Cortex of kidney (tissue), 1 donor: ENCODE measurements at places on chromosomes 11 and 22.

DNA sequence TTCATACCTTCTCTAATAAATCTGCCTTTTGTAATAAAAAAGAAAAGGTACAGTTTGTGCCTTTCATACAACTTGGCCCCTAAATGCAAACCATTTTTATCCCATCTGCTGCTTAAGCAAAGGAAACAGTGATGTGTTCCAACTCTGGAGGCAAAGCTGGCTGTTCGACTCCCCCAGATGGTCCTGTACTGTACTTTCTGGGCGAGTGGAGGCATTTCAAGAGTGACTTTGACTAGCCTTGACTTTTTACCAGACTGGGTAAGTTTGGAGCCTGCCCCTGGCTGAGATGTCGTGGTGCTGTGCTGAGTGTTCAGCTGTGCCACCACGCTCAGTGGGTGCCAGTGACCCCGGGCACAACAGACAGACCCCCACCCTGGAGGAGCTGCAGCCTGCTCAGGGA, 10.2 kb downstream of the MICALL1 start:
- DNase-seq: no peak

DNA sequence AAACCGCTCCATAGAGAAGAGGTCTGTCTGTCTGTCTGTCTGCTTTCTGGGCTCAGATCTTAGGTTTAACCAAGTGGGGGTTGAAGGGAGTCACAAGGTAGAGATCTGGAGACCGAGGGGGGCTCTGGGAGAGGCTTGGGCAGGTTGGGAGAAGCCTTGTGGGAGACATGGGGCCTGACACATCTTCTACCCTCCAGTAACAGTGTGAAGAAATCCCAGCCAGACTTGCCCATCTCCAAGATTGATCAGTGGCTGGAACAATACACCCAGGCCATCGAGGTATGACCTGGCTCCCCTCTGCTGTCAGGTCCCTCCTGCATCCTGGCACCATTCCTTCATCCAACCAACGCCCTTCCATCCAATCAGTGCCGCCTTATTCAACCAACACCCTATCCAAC, 7.4 kb downstream of the PRR33 start:
- DNase-seq: no peak

DNA sequence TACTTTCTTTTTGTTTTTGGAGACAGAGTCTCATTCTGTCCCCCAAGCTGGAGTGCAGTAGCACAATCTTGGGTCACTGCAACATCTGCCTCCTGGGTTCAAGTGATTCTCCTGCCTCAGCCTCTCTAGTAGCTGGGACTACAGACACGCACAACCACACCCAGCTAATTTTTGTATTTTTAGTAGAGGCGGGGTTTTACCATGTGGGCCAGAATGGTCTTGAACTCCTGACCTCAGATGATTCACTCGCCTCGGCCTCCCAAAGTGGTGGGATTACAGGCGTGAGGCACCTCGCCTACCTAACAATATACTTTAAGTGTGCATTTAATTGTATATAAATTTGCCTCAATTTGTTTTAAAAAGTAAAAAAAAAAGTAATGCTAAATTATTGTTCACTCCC, 38.4 kb downstream of the GRK3 start:
- no peak for DNase-seq

DNA sequence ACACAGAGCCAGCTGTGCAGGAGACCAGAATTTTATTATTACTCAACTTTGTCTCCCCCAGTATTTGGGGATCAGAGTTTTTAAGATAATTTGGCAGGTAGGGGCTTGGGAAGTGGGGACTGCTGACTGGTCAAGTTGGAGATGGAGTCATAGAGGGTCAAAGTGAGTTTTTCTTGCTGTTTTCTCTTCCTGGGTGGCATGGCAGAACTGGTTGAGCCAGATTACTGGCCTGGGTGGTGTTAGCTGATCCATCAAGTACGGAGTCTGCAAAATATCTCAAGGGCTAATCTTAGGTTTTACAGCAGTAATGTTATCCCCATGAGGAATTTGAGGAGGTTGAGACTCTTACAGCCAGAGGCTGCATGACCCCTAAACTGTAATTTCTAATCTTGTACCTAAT, 153.5 kb downstream of the OR4C45 start:
- no peak for DNase-seq

DNA sequence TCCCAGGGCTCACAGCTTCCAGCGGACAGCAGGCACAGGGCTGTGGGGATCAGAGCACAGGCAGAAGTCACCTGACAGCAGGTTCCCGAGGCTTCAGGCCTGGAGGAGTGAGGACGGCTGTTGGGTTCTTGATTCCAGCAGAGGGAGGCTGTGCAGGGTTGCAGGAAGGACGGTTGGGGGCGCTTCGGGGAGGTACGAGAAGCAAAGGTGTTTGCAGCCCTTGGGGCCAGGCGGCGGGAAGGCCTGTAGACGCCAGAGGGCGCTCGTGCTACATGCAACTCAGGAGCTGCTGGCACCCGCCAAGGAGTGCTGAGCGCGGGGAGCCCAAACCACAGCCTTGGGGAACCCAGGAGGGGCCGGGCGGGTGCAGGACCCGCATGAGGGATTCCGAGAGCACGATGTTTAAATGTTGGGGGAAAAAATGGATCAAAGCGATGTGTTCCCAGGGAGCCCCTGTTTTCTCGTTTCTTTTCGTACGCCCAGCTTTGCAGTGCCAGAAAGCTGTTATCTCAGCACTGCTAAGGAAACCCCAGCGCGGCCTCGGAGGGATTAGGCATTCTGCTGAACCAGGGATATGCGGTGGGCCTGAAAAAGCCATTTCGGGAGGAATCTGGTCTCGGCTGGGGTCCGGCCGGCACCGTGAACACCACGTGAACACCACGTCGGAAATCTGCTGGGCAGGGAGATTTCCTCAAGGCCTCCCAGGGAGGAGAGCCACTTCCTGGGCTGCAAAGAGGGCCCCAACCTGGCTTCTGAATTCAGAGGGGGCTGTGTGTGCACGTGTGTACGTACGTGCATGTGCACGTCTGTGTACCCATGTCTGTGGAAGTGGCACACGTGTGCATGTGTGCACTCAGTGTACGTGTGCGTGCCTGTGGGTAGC, 88.1 kb downstream of the KCNQ1 start:
- no peak for DNase-seq

DNA sequence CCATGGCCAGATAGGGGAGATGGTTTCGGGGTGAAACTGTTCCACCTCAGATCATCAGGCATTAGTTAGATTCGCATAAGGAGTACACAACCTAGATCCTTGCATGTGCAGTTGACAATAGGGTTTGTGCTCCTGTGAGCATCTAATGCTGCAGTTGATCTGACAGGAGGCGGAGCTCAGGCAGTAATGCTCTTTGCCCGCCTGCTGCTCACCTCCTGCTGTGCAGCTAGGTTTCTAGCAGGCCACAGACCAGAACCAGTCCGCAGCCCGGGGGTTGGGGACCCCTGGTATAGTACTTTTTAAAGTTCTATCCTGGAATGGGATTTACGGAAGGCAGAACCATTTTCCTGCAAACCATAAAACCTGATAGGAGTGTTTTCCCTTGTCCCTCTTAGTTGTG, 54.6 kb downstream of the POLD3 start:
- DNase-seq: no peak

GRCh38 chr11:133982876-133983275, 26.1 kb upstream of the IGSF9B start:
- no peak for DNase-seq

GRCh38 chr22:46035380-46035741, 58.4 kb upstream of the WNT7B start:
- no peak for DNase-seq

DNA sequence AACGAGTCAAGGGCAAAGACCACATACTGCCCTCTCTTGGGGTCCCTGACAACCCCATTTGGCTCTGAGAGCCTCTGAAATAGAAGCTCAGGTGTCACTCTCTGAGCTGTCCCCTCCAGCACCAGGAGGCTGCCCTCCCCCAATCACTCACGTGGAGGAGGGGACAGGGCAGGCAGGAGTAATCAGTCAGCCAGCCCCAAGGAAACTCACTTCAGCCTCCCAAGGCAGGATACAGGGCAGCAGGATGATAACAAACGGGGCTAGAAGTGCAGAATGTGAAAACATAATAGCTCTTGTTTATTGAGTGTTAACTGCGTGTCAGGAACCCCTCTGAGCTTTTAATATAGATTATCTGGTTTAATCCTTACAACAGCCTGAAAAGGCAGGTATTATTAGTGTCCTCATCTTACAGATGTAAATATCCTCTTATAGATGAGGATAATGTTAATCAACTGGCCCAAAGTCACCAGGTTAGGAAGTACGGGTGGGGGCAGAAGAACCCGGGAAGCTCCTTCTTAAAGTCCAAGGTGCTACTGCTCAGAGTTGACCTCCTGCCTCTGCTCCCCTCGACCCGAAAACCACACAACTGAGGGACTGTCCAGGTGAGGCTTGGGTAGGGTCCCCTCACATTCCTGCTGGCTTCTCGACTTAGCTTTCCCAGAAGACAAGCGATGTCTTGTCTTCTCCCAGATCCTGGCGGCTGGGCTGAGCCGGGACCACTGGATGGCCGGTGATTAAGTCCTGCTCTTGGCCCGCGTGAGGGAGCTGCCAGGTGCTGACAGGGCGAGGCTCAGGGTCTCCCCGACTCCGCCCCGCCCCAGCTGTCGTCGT, 2.7 kb downstream of the CHRM4 start:
- DNase-seq: no peak

- no peak for DNase-seq
These were observed 15.5 kb downstream of the RBX1 start for GRCh38 chr22:40966726-40967085.

GRCh38 chr11:126090452-126090851, 27.8 kb upstream of the CDON start:
- no peak for DNase-seq

DNA sequence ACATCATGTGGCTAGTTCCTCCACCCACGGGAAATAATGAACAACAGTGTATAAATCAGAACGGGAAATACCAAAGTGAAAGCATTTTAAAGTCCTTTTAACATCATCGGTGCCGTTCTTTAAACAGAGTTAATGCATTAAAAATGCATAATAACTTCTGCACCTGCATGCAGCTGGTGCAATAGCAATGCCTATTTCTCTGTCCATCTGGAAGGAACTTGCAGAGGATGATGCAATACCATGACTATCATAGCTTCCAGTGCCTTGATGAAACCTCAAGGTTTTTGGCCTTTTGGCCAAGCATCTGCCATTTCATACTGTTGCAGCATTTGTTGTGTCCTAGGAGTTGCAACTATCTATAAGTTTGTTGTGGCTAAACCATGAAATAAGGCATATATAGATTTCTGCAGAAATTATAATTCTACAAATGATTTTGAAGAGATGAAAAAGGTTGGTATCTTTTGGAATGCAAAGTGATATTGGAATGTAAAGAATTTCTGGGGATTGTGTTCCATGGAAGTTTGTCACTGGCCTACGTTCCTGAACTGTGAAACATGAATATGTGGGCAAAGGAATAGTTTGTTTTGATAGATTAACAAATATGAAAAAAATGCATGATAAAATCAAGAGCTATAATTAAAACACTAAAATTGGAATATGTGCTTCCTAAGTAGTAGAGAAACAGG, 9.8 kb upstream of the EIF3F start:
- DNase-seq: no peak

GRCh38 chr11:67365736-67366444, 7.5 kb downstream of the CLCF1 start:
- no peak for DNase-seq

- no peak for DNase-seq
These were observed 175.0 kb upstream of the NCAM1 start for GRCh38 chr11:112786196-112786595.
